Activated naive CD4-positive, alpha-beta T cell treated with anti-CD3 and anti-CD28 coated beads, Interleukin-2, amount 10 ng/mL, durations not matched to agents 7 days and 5 days (primary cell): ENCODE measurements at places on chromosomes 12 and 14.

GRCh38 chr14:62185078-62185477 is 422.9 kb downstream of the SNAPC1 start:
- no peak overlapping the region for H3K4me3 ChIP-seq
- H3K27me3 ChIP-seq: peaks cover 9% of the 10 kb centered on the region
- no peak overlapping the region for H3K27ac ChIP-seq
- H3K4me1 ChIP-seq: no peaks in the 10 kb centered on the region

GRCh38 chr12:69948851-69949250 is 123.8 kb downstream of the MYRFL start:
- H3K4me1 ChIP-seq: no peaks in the 10 kb centered on the region
- no peak overlapping the region for H3K27ac ChIP-seq
- no peak overlapping the region for H3K4me3 ChIP-seq
- H3K36me3 ChIP-seq: no peaks in the 10 kb centered on the region

- H3K4me1 ChIP-seq: no peaks in the 10 kb centered on the region
- no peak for DNase-seq
- no peak overlapping the region for H3K27ac ChIP-seq
- H3K36me3 ChIP-seq: no peaks in the 10 kb centered on the region
- no peak overlapping the region for H3K4me3 ChIP-seq
Observed at GRCh38 chr12:21925296-21925913, 15.8 kb downstream of the ABCC9 start.

GRCh38 chr12:100959481-100959880 is 164.9 kb downstream of the ANO4 start:
- no peaks in the 10 kb centered on the region for H3K36me3 ChIP-seq
- H3K4me3 ChIP-seq: no peak overlapping the region
- no peak for DNase-seq
- H3K27me3 ChIP-seq: no peaks in the 10 kb centered on the region
- H3K27ac ChIP-seq: no peak overlapping the region

- H3K4me1 ChIP-seq: peaks cover 81% of the 10 kb centered on the region
- peaks cover 15% of the 10 kb centered on the region for H3K27me3 ChIP-seq
- no peak overlapping the region for H3K4me3 ChIP-seq
- no peak for DNase-seq
Observed at GRCh38 chr12:93762912-93763553, 85.9 kb downstream of the CRADD start.

GRCh38 chr14:70043001-70043400 is 145.8 kb downstream of the SLC8A3 start:
- H3K4me3 ChIP-seq: no peak overlapping the region
- DNase-seq: no peak
- no peaks in the 10 kb centered on the region for H3K4me1 ChIP-seq
- H3K27me3 ChIP-seq: peaks cover 11% of the 10 kb centered on the region

- H3K4me1 ChIP-seq: peaks cover 77% of the 10 kb centered on the region
- peaks cover 8% of the 10 kb centered on the region for H3K27me3 ChIP-seq
- no peak overlapping the region for H3K27ac ChIP-seq
- peaks cover 16% of the 10 kb centered on the region for H3K36me3 ChIP-seq
Observed at GRCh38 chr12:47082796-47083621, 3.2 kb upstream of the AMIGO2 start.

DNA sequence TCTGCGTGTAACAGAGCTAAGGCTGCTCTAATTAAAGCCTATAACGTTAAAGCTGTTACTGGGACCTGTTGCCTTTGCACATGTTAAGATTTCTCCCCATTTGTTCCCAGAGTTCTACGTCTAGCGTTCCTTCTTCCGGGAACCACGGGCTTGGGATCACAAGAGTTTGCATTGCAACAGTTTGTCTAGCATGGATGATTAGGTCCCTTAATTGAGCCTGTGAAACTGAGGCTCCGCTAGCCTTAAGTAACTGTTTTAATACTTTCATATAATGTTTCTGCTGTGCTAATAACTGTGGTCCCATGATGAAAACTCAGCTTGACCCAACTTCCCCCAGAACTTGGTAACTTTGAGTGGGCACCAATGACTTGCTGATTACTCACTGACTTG is 16.7 kb upstream of the LYZ start:
- H3K36me3 ChIP-seq: peaks cover 4% of the 10 kb centered on the region
- peak overlapping the region; percentile 82 for H3K4me3 ChIP-seq
- peak overlapping the region; percentile 98 for H3K27ac ChIP-seq
- peaks cover 66% of the 10 kb centered on the region for H3K4me1 ChIP-seq

DNA sequence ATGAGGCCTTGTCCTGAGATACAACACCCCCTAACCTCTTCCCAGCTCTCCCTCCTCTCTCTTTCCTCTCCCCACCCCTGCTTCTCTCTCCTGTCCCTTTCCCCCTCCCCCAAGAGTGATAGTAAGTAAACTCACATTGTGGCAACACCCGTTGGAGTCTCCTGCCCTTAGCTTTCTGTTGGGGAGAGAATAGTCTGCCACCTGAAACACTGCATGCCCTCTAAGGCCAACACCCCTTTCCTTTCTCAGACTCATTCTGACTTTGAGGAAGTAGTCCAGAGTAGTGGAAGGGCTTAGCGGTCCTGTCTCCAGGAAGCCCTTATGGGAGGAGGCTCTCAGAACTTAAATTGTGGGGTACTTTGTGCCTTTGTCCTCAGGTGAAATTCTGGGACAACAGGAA is 95.2 kb downstream of the PRKCH start:
- peaks cover 37% of the 10 kb centered on the region for H3K36me3 ChIP-seq
- no peak overlapping the region for H3K27ac ChIP-seq
- H3K27me3 ChIP-seq: no peaks in the 10 kb centered on the region
- no peak for DNase-seq
